Left forelimb (tissue), 1 donor: ENCODE measurements at places on chromosomes 7 and 10.

DNA sequence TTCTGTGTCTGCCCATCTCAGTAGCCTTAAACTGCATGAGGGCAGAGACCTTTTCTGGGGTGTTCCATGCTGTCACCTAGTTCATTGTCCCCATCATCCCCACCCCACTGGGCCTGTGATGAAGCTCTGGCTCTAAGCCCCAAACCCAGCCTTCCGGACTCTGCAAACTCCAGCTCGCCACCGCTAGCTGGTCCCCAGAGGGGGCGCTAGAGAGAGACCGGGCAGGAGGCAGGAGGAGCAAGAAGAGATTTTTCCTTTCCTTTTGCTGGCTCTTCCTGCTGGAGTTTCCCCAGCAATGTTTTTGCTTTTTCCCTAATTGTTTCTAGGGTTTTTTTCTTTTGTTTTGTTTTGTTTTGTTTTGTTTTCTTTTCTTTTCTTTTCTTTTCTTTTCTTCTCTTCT, 234.4 kb downstream of the TEX36 start:
- no peak for DNase-seq

DNA sequence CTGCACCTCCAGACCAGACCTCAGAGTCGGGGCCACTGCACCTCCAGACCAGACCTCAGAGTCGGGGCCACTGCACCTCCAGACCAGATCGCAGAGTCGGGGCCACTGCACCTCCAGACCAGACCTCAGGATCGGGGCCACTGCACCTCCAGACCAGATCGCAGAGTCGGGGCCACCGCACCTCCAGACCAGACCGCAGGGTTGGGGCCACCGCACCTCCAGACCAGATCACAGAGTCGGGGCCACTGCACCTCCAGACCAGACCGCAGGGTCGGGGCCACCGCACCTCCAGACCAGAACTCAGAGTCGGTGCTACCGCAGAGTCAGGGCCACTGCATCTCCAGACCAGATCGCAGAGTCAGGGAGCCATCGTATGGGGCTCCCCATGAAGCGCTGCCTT, 105.9 kb downstream of the ACTR3B start:
- no peak for DNase-seq

DNA sequence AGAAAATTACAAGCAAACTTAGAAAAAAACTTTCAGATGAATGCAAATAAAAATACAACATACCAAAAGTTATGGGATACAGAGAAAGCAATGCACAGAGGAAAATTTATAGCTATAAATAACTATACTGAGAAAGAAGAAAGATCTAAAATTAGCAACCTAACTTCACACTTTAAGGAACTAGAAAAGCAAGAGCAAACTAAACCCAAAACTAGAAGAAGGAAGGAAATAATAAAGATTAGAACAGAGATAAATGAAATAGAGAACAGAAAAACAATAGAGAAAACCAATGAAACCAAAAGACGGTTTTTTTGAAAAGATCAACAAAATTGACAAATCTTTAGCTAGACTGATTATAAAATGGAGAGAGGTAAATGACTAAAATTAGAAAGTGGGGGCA, 9.6 kb upstream of the STRA8 start:
- DNase-seq = no peak

GRCh38 chr10:63671317-63671937, 150.2 kb downstream of the REEP3 start:
- no peak for DNase-seq

GRCh38 chr7:143479055-143479766, 1.5 kb downstream of the TAS2R41 start:
- DNase-seq = no peak

DNA sequence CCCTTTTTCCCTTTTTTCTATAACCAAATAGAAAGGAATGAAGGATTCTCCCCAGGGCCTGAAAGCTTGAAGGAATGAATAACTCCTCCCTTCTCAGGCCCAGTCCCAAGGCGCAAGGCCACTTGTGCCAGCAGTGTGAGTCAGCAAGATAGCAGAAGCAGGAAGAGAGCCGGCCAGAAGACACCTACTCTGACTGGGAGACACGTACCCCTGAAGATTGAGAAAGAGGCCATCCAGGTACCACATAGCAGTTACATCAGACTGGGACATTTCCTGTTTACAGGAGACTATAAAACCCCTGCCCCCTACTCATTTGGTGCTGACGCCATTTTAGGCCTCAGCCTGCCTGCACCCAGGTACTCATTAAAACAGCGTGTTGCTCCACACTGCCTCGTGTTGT, 65.5 kb downstream of the LRRC17 start:
- DNase-seq = no peak

DNA sequence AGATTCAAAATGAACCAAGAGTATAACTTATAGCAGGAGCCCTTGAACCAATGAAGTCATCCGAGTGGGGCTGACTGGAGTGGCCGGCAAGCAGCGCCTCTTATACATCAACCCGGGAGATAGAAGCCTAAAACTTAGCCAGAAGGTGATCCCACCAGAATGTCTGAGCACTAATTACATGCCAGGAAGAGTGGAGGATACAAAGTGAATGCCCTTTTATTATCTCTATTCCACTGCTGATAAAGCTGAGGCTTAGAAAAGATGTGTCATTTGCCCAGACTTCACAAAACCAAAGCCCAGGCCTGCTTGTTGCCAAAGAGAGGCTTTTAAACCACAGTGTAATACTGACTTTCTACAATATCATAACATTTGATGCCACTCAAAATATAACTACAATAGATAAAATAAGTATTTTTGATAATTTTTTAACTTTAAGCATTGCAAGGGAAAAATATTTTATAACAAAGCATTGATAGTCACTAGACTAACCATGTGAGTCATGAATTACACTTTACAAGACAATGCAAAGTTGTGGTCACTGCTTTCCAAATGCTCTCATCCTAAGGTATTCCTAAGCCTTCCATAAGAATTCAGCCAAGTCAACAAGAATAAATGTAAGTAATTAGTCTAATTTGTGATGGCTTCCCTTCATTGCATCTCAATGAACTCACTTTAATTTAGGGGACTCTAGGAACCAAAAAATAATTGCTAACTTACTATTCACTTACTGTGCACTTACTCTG, 58.6 kb upstream of the ARID5B start:
- no peak for DNase-seq
